ENCODE measurements at places on chromosomes 7 and 10.
A peak's percentile ranks its signal among the peaks of the same experiment; 100 is the strongest.

DNA sequence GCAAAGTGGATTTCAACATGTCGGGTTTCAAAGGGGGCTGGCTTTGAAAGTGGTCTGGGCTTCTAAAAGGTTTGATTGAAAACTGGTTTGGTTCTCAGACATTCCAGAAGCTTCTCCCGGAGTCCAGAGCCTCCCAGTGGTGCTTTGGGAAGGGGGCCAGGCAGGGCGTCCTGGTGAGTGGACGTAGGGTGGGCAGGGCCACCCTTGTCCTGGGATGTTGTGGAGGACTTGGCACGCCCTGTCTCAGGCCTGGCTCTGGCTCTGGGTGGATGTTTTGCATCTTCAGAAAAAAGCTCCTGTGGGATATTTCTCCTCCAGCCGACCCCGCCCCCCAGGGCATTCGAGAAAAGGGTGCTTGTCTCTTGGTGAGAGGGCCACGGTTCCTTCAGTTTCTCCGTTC lies 31.2 kb downstream of the GRIFIN start:
- DNase-seq, result no peak

- DNase-seq, result no peak
Observed at GRCh38 chr7:3965794-3966395, 664.8 kb downstream of the SDK1 start.

DNA sequence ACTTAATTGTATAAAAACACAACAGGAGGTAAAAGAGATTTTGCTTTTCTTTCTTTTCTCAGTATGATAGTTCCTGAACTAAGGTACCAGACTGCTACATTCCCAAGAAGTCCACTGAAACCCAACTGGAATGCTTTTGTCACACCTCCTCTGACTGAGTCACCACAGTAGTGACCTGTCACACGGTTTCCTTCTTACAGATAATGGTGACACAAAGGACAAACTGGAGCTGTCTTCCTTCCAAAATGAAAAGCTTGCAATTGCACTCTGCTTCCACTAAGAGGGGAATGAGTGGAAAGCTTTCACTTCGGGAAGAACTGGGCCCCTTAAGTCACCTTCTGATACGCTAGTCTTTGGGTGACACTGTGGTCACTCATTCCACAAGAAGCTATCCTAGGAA lies 122.2 kb downstream of the KMT2E start:
- DNase-seq, result no peak

DNA sequence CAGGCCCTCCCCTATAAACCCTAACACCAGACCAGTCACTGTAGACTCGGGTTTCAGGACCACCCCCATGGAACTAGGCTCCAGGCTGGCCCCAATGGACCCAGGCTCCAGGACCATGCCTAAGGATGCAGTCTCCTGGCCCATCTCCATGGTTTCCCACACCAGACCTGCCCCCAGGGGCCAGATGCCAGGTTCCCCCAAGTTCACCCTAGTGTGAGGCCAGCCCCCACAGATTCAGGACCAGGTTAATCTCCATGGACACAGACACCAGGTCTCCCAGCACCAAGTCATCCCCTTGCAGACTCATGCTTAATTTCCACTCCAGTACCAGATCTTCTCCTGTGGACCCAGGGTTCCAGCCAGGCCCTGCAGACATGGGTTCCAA lies 103.8 kb upstream of the LANCL2 start:
- no peak for DNase-seq

DNA sequence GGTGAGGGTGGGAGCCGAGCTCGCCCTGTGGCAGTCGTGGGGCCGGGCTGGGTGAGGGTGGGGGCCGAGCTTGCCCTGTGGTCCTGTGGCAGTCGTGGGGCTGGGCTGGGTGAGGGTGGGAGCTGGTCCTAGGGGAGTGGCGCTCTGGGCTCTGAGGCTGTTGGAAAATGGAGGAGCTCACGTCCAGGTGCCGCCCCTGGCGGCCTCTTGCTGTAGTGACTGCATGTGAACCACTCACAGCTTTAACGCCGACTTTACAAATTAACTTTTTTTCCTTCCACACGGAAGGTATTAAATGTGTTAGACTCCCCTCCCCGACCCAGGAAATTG lies 312.6 kb downstream of the WDR37 start:
- peak; percentile 49 for DNase-seq

DNA sequence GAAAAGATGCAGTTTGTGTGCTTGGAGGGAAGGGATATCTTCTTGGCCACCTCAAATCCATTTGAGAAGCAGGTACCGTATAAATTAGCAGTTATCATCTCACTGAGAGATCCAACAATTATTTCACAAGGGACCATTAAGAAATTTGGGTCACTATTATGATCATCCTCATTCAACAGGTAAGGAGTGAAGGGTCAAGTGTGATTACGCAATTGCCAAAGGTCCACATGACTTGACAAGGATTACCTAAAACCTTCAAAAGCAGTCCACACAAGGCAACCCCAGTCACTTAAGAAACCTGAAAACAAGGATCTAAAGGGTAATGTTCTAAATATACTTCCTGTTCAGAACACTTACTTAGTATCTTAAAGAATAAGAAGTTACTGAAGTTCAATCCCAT lies 27.4 kb downstream of the CCDC6 start:
- no peak for DNase-seq

GRCh38 chr10:68781613-68782574 lies 45.4 kb upstream of the STOX1 start:
- DNase-seq, result no peak
